Glomerular endothelial cell (primary cell): ENCODE measurements at places on chromosomes 2 and 18. TPM values are rescaled to one million over a fixed set of nuclear protein-coding genes. Genes with fewer than 3 reads are reported as not detected.

GRCh38 chr18:50662775-50663383, 103.0 kb downstream of the MAPK4 start:
- no peak for DNase-seq

- no peak for DNase-seq
These were observed 10.0 kb downstream of the KLF11 start for GRCh38 chr2:10053351-10053750.

The LYPD6 gene
- total RNA-seq, result 1.1 and 1.5 TPM in 2 replicates

- DNase-seq, result no peak
These were observed 67.8 kb downstream of the NXPH2 start for GRCh38 chr2:138712212-138712979.

DNA sequence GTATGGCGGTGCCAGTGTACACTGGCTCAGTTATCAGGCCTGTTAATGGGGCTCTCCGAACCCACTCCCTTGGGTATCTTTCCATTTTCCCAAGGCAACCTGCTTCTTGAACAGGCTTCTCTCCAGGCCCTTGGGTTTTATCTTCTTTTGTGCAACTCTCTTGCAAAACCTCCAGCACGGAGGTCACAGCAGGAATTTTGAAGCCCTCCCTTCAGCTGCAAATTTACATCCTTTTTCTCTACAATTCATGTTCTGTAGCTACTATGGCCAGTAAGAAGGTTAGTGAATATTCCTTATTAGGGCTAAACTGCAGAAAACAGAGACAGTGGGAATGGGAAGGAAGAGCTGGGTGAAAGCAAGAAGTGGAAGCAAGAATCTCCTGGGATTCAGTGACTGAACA, 10.4 kb upstream of the NPAS2 start:
- DNase-seq, result no peak

The GALNT14 gene
- total RNA-seq, result 10.4 and 17.0 TPM in 2 replicates

The SERPINB13 gene
- not detected in 2 replicates for total RNA-seq

- no peak for DNase-seq
These were observed 124.8 kb upstream of the COL5A2 start for GRCh38 chr2:189304360-189304759.

DNA sequence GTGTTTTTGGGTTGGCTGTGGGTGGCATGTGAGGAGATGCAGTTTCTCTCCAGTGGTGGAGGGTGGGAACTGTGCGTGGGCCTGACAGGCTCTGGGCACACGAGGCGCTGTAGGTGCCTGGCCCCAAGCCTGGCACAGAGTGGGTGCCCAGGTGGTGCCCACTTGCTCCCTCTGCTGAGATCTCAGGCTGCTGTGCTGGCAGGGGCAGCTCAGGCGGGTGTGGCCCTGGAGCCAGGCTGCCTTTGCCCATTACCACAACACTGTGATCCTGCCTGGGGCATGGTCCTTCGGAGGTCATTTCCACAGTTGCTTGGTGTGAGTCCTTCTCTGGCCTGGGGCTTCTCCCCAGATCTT, 20.4 kb downstream of the TSHZ1 start:
- DNase-seq, result no peak

- no peak for DNase-seq
These were observed 554.4 kb upstream of the LRRTM1 start for GRCh38 chr2:80858965-80859364.

DNA sequence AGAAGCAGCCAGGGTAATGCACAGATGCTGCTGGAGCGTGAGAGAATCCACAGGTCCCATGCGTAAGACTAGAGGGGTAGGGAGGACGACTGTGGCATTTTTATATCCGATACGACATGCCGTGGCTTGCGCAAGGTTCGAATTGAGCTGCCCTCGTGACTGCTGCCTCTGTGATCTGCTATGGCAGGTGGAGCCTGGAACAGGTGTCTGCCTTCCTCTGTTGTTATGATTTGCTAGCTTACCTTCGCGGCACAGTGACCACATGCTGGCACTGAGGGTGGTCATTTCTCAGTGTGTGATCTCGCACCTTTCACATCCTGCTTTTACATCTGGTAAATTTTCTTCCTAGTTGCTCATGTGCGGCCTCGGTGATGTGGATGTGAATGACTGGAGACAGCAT, 240.2 kb downstream of the ALPK2 start:
- no peak for DNase-seq

GRCh38 chr2:162057426-162057825, 16.6 kb downstream of the DPP4 start:
- no peak for DNase-seq

The CKAP2L gene
- total RNA-seq, result 2.5 and 4.4 TPM in 2 replicates

DNA sequence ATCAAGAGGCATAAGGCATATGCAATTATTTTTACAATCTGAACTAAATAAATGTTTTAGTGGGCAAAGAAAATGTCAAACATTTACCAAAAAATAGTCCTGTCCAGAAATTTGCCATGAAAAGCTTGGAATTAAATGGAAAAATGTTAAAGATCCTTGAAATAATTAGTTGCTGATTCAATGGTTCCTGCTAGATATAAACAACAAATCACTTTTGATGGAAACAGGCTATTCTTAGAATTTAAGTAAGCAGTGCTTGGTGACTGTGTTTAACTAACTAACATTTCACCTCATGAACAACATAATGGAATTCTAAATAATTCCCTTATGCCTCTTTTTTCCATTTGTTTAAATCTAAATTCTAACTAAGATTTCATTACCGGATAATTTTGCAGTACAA, 3.9 kb downstream of the RND3 start:
- no peak for DNase-seq

DNA sequence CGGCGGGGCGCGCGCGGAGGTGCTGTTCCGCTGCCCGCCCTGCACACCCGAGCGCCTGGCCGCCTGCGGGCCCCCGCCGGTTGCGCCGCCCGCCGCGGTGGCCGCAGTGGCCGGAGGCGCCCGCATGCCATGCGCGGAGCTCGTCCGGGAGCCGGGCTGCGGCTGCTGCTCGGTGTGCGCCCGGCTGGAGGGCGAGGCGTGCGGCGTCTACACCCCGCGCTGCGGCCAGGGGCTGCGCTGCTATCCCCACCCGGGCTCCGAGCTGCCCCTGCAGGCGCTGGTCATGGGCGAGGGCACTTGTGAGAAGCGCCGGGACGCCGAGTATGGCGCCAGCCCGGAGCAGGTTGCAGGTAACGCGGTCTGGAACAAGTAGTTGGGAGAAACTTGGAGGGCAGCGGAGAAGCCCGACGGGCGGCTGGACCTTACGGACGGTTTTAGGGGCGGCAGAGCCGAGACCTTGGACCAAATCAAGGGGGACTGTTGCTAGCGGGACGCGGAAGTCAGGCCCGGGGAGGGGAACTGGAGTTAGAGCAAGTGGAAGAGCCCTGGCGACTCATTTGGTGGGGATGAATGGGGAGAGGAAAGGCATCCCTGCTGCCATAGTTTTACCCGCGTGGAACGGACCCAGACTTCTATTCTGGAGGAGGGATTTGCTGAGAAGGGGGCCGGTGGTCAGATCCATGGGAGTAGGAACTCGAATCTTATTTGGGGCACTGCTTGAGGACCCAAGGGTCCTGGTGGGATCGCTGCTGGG, 573 bp downstream of the IGFBP2 start:
- no peak for DNase-seq

DNA sequence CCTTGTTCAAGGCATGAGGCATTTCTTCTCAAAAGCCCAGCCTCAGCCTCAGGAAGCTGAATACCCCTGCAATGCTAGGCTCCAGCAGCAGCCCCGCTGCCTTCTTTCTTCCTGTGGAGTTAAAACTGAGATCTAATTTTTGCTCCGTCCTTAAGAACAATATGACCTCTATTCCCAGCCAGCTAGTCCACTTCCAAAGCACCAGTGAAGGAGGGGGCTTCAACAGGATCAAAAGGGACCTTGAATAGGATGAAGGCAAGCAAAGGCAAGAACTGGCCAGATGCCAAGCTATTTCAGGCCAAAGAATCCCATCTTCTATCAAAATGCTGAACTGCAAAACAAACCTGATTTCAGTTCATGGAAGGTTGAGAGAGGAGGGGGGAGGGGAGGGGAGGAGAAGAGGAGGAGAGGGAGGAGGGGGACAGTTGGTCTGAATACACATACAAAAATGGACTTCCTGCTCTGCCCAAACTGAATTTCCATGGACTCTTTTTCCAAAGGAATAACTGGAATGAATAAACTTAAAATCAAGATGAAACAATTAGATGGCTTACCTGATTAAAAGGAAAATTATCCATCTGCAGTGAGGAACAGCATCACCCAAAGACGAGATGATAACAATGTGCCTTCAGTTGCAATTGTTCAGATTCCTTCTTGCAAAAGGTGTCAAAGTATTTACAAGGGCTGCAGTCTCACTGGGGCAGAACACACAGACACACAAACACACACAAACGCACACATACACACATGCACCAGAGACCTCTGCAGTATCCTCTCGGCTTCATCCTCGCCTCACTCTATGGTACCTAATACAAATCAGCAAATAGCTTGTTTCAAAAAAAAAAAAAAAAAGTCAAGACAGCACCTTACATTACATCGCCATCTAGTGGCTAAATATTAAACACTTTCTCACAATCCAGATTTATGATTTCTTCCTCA, at the start of gene SCN1A:
TSS of gene SCN1A (minus strand) at position 804 of the 939 bp plus-strand sequence. CDS start 54,399 bp downstream, outside the sequence.
- peak; percentile 37 for DNase-seq
